ENCODE measurements at places on chromosomes 1 and 21.

DNA sequence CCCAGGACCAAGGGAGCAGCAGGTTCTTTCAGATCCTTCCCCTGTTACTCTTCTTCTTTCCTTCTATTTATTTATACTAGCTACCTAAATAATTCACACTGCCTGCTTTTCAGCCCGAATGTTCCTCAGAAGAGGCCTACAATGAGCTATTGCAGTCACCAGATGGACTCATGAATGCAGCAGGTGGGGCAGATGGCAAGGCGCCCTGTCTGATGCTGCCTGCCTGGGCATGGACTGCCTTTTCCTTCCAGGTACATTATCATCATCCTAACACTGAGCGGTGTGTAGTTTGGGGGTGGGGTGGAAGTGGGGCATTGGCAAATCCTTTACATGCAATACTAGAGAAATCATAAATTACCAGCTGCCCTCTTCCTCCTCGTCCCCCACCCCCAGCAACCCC is 17.6 kb downstream of the ESRRG start:
- DNase-seq = peak; percentile 95

- DNase-seq = no peak
Measured at GRCh38 chr1:182217967-182218366, 156.5 kb upstream of the ZNF648 start.

GRCh38 chr1:168320149-168320548 is 39.5 kb downstream of the TBX19 start:
- no peak for DNase-seq

- DNase-seq = no peak
Measured at GRCh38 chr1:234842726-234843641, 233.0 kb upstream of the IRF2BP2 start.

DNA sequence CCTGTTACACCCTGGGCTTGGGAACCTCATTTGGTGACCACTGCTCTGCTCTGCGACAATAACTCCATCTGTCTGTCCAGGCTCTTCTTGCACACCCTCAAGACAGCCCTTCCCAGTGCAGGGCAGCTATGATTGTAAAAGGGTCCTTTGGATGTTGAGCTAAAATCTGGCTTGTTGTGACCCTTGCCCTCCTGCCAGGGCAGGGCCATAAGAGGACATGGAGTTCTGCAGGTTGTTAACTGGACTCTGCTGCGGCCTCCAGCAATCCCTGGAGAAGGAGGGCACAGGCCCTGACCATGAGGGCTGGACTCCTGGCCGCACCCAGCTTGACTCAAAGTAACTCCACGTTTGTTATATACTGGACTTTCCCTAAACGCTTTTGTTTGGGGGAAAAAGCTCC is 41.2 kb downstream of the DHCR24 start:
- no peak for DNase-seq

DNA sequence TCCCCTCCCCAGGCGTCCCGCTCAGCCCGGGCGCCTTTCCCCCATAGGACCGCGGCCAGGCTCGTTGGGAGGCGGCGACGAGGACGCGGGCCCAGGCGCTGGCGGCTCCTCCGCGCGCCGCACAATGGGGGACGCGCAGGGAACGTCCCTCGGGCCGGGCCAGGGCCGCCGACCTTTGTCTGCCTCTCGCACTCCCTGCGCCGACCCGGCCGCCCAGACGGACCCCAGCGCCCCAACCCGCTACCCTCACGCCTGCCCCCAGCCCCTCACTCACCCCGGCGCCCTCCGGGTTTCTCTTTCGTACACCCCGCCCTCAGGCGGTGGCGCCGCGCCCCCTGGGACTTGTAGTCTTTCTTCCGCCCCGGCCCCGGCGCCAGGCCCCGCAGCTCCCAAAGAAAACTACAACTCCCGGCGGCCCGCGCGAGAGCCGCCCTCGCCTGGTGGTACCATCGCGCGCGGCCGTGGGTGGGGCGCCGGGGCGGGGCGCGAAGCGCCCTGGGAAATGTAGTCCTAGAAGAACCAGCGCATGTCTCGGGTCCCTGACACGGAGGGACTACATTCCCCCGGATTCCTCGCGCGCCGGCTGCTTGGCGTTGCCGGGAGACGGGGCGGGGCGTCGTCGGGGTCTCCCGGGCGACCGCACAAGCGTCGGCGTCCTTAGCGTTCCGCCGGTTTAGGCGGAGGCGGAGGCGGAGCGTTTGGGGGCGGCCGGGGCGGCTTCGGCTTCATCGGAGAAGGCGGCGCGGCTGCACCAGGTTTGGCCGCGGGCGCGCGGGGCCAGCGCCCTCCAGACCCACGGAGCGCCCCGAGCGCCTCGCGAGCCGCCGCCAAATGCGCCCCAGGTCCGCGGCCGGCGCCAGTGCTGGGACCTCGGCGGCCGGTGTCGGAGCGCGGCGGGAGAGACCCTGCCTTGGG is at the start of gene C1orf159:
Gene C1orf159, minus strand, starts transcription at position 304 of the 915 bp plus-strand sequence. CDS start 24,546 bp downstream, outside the sequence.
- peak; percentile 95 for DNase-seq

- peak; percentile 39 for DNase-seq
Measured at GRCh38 chr1:48644905-48645605, 131.6 kb downstream of the BEND5 start.

DNA sequence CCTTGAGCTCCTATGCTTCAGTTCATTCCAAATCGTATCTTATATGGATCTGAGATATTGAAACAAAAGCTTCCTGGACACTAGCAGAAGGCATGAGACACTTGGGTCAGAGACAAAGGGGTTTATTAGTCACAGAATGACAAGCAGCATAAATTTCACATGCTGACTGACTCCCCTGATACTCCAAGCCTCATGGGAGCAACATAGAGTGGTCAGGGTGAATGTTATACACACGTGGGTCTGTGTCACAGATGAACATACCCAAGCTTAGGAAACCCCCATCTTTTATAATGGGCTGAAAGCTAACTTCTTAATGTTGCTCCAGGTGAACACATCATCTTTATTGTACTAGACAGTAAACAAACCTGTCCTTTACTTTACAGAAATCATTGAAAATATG is 599.9 kb upstream of the RGS18 start:
- no peak for DNase-seq

DNA sequence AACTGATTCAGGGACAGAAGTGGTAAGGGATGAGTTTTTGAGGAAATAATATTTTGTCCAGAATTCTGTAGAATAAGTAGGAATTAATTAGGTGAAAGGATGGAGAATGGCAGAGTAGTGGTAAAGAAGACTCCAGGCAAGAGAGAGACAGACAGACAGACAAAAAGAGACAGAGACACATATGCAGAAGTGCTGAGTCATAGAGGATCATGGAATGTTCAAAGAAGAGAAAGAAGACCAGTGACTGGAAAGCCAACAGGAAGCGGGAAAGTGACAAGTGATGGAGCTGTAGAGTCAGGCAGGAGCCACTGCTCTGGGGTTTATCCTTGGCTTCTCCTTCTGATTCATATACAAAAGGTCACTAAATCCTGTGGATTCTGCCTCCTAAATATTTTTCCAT is 85.9 kb downstream of the UROD start:
- DNase-seq = no peak

DNA sequence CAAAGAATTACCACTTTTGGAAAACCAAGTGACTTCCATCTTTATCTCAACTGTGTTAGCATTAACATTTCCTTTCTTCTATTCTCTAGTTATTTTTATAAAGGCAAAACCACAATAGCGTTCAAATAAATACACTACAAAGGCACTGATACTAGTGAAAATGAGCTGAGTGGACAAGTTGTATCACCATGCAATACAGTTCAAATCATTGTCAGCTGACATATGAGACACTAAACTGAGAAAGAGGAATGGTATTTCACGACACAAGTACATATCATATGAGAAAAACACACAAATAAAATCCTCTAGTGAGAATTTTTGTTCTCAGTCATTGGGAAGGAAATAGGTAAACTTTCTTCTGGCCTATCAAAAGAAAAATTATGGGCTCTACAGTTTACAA is 26.2 kb downstream of the ENAH start:
- DNase-seq = no peak

- no peak for DNase-seq
Measured at GRCh38 chr1:19029191-19030085, 73.0 kb upstream of the IFFO2 start.

GRCh38 chr1:95229706-95230105 is 4.3 kb upstream of the RWDD3 start:
- no peak for DNase-seq

GRCh38 chr1:246784621-246785493 is 60.6 kb downstream of the SCCPDH start:
- peak; percentile 77 for DNase-seq

- DNase-seq = no peak
Measured at GRCh38 chr1:115953180-115953579, 23.1 kb upstream of the SLC22A15 start.

GRCh38 chr1:117232531-117232930 is 21.8 kb upstream of the VTCN1 start:
- DNase-seq = peak; percentile 34

DNA sequence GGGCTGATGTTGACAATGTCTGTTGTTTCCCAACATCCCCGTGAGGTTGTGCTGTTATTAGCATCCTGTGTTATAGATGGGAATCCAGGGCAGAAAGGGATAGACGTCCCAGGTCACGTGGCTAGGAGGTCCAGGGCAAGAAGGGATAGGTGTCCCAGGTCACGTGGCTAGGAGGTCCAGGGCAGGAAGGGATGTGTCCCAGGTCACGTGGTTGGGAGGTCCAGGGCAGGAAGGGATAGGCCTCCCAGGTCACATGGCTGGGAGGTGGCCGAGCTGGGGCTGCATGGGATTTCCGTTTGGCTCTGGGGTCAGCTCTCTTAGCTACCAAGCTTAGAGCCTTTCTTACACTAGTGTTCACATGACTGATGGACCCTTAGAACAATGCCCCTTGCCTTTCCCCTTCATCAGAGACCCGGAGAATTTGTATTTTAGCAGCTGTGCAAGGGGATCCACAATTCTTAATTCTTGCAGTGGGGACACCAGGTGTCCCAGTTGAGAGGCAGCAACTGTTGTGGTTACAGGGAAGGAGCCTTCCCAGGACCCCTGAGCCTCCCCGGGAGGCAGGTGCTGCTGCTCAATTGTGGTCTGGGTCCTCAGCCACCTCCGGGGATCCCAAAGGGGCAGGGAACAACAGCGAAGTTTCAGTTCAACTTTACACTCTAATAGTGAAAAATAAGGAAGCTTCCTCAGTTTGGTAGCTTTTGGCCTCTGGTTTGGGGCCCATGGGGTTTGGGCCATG is 69.2 kb downstream of the UMODL1 start:
- DNase-seq = no peak

GRCh38 chr1:17935230-17935629 is 172.4 kb upstream of the IGSF21 start:
- DNase-seq = no peak

- DNase-seq = no peak
Measured at GRCh38 chr1:18137759-18138345, 30.3 kb downstream of the IGSF21 start.

GRCh38 chr1:7984811-7985210 is 23.3 kb downstream of the PARK7 start:
- no peak for DNase-seq

GRCh38 chr21:38861989-38862683 is 56.4 kb downstream of the ETS2 start:
- DNase-seq = no peak

DNA sequence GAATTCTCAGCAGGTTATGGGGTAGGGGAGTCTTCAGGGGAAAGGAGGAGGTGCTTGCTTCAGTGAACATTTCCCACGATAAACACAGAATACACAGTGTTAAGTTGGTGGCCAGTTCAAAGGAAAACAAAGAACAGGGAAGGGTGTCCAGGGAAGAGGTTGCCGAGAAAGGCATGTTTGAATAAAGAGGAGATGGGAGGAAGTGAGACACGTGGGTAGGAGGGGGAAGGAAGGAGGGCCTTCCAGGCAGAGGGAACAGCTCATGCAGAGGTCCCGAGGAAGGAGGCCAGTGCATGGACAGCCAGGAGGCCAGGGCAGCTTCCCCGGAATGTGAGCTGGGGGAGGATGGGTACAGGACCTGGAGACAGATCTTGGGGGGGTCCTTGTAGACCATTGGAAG is 130.3 kb upstream of the TMEM51 start:
- no peak for DNase-seq

GRCh38 chr1:204391629-204392028 is 20.0 kb downstream of the PPP1R15B start:
- DNase-seq = no peak

DNA sequence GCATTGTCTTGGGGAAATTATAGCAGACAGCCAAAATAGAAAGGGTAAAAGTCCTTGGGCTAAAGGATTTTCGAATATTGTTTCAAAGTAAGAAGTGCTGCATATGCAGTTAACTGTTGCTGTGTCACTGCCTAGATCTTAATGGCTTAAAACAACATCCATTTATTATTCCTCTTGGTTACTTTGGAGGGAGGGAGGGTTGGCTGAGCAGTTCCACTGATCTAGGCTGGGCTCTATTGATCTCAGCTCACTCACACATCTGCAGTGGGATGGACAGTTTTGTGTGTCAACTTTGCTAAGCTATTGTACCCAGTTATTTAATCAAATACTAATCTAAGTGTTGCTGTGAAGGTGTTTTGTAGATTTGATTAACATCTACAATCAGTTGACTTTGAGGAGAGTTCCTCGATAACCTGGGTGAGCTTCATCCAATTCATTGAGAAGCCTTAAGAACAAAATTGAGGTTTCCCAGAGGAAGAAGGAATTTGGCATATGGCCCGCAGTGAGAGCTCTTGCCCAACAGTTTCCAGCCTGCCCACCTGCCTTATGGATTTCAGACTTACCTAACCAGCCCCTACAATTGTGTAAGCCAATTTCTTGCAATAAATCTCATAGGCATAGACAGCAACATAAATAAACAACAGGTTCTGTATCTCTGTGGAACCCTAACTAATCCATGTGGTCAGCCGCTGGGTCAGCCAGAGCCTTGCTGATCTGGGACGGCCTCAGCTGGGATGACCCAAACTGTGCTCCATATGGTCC is 187.3 kb downstream of the AK5 start:
- no peak for DNase-seq

DNA sequence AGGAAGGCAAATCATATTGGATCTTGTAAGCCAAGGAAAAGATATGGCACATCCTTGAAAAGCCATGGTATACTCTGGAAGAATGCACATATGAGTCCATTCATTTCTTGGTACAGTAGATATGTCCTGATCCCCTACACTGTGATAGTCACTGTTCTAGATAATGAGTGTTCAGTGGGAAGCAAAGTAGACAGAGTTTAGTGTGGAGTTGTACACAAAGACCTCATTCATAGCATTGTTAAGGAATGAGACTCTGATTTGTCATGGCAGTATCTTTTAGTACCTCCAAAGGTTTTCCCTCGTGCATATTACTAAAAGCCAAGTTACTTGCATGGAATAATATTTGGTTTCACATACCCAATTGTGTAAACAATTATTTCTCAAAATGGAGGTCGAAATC is 204.7 kb downstream of the NFIA start:
- DNase-seq = no peak

GRCh38 chr1:178371235-178371634 is 125.5 kb downstream of the CLEC20A start:
- no peak for DNase-seq

GRCh38 chr1:24119859-24120756 is 8.2 kb upstream of the MYOM3 start:
- DNase-seq = no peak

GRCh38 chr21:39593522-39593921 is 19.2 kb upstream of the B3GALT5 start:
- DNase-seq = no peak

GRCh38 chr1:166944186-166944967 is 31.0 kb downstream of the ILDR2 start:
- DNase-seq = no peak

GRCh38 chr1:25163986-25164385 is 68.3 kb downstream of the SYF2 start:
- no peak for DNase-seq

- no peak for DNase-seq
Measured at GRCh38 chr1:29736582-29737188, 500.4 kb downstream of the PTPRU start.

- DNase-seq = no peak
Measured at GRCh38 chr1:1989789-1990188, 13.8 kb downstream of the CFAP74 start.

- peak; percentile 63 for DNase-seq
Measured at GRCh38 chr1:221806984-221807383, 65.1 kb upstream of the DUSP10 start.

Data from NCI-H1694 treated with DMSO at 0.1 percent for 48 hours (cell line).